ENCODE measurements at places on chromosomes 2 and 18.

- no peaks in the 10 kb centered on the region for H3K36me3 ChIP-seq
- DNase-seq: no peak
- peaks cover 46% of the 10 kb centered on the region for H3K27me3 ChIP-seq
- no peak overlapping the region for H3K4me3 ChIP-seq
- peaks cover 2% of the 10 kb centered on the region for H3K4me1 ChIP-seq
These were observed 128.3 kb downstream of the PRPF40A start for GRCh38 chr2:152588998-152589397.

GRCh38 chr2:1101982-1102590 is 151.4 kb downstream of the SNTG2 start:
- no peak overlapping the region for H3K27ac ChIP-seq
- peaks cover 6% of the 10 kb centered on the region for H3K36me3 ChIP-seq
- H3K4me1 ChIP-seq: peaks cover 8% of the 10 kb centered on the region
- H3K4me3 ChIP-seq: no peak overlapping the region

DNA sequence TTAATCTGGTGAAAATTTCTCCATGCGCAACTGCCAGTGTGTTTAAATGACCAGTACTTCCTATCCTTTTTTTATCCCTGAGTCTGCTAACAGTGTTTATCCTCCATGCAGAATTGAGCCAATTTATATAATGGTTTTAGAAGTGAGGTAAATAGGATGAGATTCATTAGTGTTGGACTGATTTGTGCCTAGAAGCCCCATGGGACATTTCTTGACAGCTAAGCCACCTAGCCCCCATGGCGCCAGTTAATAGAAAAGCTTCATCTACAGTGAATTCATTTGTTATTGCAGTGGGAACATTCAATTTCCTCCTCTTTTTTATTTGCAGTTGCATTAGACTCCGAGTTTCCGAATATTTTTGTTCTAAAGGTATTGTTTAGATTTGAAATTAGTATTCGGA is 175.6 kb downstream of the ARL6IP6 start:
- no peak overlapping the region for H3K27ac ChIP-seq
- peaks cover 3% of the 10 kb centered on the region for H3K27me3 ChIP-seq
- H3K4me1 ChIP-seq: no peaks in the 10 kb centered on the region
- H3K4me3 ChIP-seq: no peak overlapping the region
- no peak for DNase-seq
- no peaks in the 10 kb centered on the region for H3K36me3 ChIP-seq

DNA sequence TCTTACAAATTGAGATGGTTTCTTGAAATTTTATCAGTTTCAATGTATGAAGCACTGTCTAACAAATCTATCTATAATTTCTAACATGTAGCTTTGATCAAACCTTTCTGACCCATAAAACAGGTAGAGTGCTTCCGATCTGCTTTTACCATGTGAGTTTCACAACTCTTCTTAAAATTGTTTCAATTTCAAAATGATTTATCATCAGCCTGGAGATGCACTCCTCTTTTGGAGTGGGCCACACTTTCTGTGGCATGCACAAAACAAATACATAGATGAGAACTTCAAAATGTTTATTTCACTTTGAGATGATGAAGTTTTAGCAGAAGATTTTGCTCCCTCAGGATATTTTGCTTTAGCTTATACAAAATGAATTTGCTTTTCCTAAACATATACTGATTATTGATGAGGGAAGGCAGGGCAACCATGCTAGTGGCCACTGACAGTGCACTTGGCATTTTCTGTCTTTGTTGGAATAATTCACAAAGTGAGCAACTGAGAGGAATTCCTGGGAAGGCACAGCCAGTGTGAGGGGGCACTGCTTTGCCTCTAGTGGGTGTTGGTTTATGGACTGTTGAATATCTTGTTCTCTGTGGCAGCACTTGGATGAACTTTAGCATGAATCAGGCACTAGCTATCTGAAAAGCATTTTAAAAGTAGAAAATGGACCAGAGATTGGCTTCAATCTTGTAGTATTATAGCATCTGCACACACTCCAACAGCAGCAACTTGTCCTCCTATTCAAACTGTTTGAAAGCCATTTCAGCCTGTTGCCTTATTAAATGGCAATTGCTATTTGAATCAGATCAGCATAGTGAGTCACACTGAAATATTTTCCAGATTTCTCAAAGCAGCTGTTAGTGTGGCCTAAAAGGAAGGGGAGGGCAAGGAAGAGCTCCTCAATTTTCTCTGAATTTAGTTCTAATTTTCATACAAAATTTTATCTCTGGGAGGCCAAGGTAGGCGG is 193.2 kb downstream of the CCDC85A start:
- no peak overlapping the region for H3K4me3 ChIP-seq
- no peaks in the 10 kb centered on the region for H3K36me3 ChIP-seq
- DNase-seq: no peak
- no peaks in the 10 kb centered on the region for H3K27me3 ChIP-seq

GRCh38 chr2:40827392-40827791 is 375.5 kb upstream of the SLC8A1 start:
- H3K4me3 ChIP-seq: no peak overlapping the region
- H3K27me3 ChIP-seq: no peaks in the 10 kb centered on the region
- H3K27ac ChIP-seq: no peak overlapping the region
- H3K36me3 ChIP-seq: no peaks in the 10 kb centered on the region
- DNase-seq: no peak
- H3K4me1 ChIP-seq: no peaks in the 10 kb centered on the region

- no peak overlapping the region for H3K27ac ChIP-seq
- no peaks in the 10 kb centered on the region for H3K36me3 ChIP-seq
- DNase-seq: no peak
- peaks cover 4% of the 10 kb centered on the region for H3K27me3 ChIP-seq
- peaks cover 2% of the 10 kb centered on the region for H3K4me1 ChIP-seq
These were observed 65.1 kb upstream of the REV1 start for GRCh38 chr2:99554871-99555270.

DNA sequence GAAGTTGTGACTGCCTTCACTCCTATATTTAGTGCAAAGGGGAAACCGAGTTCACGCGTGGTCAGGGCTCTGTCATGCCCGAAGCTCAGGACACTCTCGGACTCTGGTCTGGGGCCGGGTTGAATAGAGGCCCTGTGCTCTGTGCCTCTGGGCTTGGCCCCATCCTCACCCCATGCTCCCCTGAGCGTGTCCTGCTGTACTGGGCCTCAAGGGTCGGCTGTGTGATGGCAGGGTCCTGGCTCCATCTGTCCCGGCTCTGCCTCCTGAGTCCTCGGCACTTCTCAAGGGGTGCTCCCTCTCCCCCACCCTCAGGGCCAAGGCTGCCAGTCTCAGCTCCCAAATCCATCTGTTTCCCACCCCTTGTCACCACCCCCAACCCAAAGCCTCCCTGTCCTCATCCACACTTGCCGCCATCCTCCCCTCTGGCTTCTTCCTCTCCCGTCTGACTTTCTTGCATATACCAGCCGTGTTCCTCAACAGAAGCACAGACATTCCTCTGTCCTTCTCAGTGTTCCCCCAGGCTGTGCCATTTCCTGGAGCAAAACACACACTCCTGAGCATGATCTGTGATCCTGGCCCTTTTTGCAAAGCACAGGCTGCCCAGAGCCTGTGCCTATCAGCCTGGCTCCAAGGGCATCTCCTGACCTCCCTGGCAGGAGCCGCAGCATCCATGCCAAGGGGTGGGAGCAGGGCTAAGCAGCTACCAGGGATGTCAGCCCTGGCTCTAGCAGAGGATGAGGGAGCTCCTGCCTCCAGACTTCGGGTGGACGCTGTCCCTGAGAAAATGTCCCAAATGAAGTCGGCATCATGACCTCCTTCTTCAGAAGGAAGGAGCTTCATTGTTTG is 64.2 kb upstream of the OTOS start:
- H3K27me3 ChIP-seq: peaks cover 48% of the 10 kb centered on the region
- peaks cover 2% of the 10 kb centered on the region for H3K36me3 ChIP-seq
- peak overlapping the region; percentile 62 for H3K27ac ChIP-seq
- DNase-seq: no peak

- H3K4me1 ChIP-seq: peaks cover 9% of the 10 kb centered on the region
- H3K4me3 ChIP-seq: no peak overlapping the region
- no peak overlapping the region for H3K27ac ChIP-seq
- DNase-seq: no peak
These were observed 170.0 kb downstream of the AGAP1 start for GRCh38 chr2:235663875-235664274.

DNA sequence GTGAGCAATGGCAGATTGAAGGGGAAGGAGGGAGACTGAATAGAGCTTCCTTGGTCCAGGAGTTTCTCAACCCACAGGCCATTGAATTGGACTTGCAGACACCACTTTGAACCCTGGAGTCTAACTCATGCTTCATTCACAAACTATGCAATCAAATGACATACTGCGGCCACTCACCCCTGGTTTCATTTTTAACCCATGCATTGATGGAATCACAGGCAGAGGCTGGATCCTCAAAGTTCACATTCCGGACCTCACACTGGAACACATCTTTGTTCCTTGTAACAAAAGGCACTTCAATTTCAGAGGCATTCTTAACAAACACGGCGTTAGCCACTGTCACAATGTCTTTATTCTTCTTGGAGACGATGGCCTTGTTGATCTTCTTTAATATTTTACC is 40.7 kb downstream of the MRPL44 start:
- peaks cover 2% of the 10 kb centered on the region for H3K4me1 ChIP-seq
- H3K4me3 ChIP-seq: no peak overlapping the region
- peaks cover 10% of the 10 kb centered on the region for H3K27me3 ChIP-seq
- no peaks in the 10 kb centered on the region for H3K36me3 ChIP-seq
- H3K27ac ChIP-seq: no peak overlapping the region

DNA sequence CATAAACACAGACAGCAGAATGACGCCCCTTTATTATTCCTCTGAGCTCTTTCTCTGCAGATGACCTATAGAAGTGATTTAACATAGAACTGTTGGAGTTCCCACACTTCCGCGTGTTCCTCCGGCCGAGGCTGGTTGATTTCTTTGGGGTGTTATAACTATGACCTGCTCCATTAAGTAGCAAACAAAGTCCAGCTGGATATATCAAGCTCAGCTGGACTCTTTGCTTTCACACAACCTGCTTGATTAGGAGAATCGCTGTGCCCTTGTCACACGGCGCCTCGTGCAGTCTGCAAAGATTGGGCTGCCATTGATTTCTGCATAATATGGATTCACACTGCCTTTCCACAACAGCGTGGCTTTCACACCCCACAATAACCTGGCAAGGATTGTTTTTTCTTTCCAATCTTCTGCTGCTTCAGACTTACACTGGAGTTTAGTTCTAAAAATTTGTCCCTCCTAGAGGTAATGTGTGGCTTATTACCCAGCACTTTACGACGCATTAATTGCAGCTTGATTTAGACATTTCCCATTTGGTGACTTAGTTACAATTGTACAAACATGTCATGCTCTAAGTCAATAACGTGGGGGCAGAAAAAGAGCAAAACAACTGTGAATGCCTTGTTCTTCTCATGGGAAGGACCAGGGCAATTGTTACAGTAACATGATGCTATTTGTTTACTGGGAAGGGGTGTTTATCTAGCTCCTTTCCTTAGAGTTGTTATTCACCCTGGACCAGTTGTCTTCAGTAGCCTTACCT is 485.7 kb downstream of the TXNL1 start:
- no peaks in the 10 kb centered on the region for H3K4me1 ChIP-seq
- no peak overlapping the region for H3K27ac ChIP-seq
- H3K36me3 ChIP-seq: no peaks in the 10 kb centered on the region
- no peak overlapping the region for H3K4me3 ChIP-seq
- no peaks in the 10 kb centered on the region for H3K27me3 ChIP-seq

GRCh38 chr2:111134055-111134454 is 13.3 kb downstream of the BCL2L11 start:
- no peaks in the 10 kb centered on the region for H3K27me3 ChIP-seq
- H3K27ac ChIP-seq: peak overlapping the region; percentile 16
- H3K4me1 ChIP-seq: peaks cover 26% of the 10 kb centered on the region
- H3K4me3 ChIP-seq: no peak overlapping the region

DNA sequence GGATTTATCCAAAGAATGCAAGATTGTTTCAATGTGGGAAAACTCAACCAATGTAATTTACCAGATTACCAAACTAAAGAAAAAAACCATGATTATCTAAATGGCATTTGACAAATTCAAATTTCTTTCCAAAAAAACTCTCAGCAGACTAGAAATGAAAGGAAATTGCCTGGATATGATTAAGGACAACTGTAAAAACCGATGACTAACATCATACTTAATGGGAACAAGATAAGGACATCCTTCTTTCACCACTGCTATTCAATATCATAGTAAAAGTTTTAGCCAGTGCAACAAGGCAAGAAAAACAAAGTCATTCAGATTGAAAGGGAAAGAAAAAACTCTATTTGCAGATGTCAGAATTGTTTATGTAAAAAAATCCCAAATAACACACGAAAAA is 4.4 kb upstream of the CCDC150 start:
- no peak overlapping the region for H3K4me3 ChIP-seq
- no peaks in the 10 kb centered on the region for H3K36me3 ChIP-seq
- H3K4me1 ChIP-seq: peaks cover 7% of the 10 kb centered on the region
- no peak overlapping the region for H3K27ac ChIP-seq
- no peaks in the 10 kb centered on the region for H3K27me3 ChIP-seq

- peaks cover 3% of the 10 kb centered on the region for H3K4me1 ChIP-seq
- no peaks in the 10 kb centered on the region for H3K27me3 ChIP-seq
- no peak for DNase-seq
- no peak overlapping the region for H3K4me3 ChIP-seq
- H3K36me3 ChIP-seq: peaks cover 2% of the 10 kb centered on the region
These were observed 90.8 kb downstream of the NFATC1 start for GRCh38 chr18:79486356-79487182.

DNA sequence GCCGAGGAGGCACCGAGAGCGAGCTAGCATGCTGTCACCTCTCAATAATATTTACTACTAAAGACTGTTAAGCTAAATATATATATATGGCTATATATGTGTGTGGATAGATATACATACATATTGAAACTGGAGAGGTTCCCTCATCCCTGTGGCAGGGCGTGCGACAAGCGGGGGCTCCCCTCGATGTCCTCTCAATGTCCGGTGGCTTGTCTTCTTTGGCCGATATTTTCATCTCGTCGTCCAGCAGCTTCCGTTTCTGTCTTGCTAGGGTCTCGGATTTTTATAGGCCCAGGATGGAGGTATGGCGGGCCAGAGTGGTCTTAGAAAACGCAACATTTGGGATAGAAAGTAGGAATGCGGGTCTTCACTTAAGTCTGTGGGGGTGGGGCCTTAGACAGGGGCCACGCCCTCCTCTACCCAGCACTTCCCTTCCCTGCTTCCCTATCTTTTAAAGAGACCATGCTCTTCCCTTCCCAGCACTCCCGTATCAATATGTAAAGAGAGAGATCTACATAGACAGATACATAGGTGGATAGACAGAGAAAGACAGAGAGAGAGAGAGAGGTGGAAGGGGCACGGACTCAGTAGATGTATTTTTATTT is 866.8 kb downstream of the DSC3 start:
- no peaks in the 10 kb centered on the region for H3K4me1 ChIP-seq
- no peaks in the 10 kb centered on the region for H3K36me3 ChIP-seq
- no peak for DNase-seq
- H3K27me3 ChIP-seq: no peaks in the 10 kb centered on the region

- no peak for DNase-seq
- no peaks in the 10 kb centered on the region for H3K36me3 ChIP-seq
- H3K4me3 ChIP-seq: no peak overlapping the region
These were observed 173.3 kb upstream of the NT5C1B start for GRCh38 chr2:18762667-18763066.

GRCh38 chr2:187429989-187430388 is 18.1 kb downstream of the CALCRL start:
- no peak overlapping the region for H3K4me3 ChIP-seq
- no peak for DNase-seq
- no peaks in the 10 kb centered on the region for H3K36me3 ChIP-seq
- H3K4me1 ChIP-seq: no peaks in the 10 kb centered on the region
- no peaks in the 10 kb centered on the region for H3K27me3 ChIP-seq

All from T-helper 17 cell (primary cell).